ENCODE measurements at places on chromosomes 12 and 14.

DNA sequence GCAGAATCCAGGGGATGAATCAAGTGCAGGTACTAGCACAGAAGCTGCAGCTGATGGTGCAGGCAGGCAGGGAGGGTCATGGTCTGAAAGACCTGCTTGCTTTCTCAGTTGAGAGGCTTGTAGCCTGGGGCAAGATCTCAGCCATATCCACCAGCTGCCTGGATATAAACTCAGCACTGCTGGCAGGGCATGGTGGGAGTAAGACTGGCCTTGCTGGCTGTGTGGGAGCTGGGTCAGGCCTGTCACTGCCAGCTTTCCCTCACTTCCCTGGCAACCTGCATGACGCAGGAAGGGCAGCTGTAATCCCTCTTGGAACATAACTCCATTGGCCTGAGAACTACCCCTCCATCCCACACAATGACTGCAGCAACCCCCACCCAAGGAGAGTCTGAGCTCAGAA is 230.1 kb downstream of the ANO6 start:
- no peak for DNase-seq

GRCh38 chr12:53625373-53625945 is 723 bp downstream of the ATF7 start:
- no peak for DNase-seq

DNA sequence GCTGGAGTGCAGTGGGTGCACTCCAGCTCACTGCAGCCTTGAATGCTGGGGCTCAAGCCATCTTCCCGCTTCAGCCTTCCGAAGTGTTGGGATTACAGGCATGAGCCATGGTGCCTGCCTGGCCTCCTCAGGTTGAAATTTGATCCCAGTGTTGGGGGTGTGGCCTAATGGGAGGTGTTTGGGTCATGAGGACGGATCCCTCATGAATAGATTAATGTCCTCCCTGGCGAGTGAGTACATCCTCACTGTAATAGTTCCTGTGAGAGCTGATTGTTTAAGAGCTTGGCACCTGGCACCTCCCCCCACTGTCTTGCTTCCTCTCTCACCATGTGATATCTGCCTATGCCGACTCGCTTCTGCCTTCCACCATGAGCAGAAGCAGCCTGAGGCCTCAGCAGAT is 84.7 kb downstream of the TSPAN9 start:
- DNase-seq, result no peak

DNA sequence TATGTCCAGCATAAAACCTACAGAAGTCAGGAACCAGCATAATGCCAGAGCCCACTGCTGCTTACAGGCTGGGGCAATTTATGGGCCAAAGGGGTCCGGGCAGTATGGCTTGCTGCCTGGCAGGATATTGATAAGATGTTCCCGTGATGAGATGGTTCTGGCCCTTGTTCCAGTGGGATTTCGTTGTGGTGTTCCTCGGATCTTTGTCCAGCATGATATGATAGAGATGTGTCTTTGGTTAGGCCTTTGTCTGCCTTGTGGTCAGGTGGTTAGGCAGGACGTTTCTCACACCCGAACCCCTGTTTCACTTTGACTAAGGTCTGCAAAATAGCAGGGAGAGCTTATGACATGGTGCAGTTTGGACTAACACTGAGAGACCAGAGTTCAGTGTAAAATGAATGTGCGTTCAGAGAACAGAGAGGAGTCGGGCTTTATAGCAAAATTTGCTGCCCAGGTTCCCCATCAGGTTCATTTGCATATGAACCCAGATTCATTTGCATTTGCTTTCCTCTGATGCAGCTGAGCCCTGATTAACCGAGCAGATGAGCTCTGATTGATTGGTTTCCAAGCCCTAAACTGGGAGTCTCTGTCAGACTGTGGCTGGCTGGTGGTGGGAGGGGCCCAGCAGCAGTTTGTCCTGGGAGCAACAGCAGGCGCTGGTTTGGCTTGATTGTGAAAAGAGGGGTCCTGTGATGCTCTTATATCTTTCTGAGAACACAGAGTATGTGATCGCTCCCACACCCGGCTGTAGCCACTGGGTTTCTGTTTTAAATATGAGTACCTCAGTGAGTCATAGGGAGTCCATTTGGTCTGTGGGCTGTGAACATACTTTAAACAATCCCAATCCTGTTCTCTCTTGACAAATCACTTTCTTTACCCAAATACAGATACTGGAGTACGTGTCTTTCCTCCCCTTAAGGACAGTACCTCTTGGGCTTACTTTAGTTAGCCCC is 156.3 kb upstream of the PZP start:
- peak; percentile 73 for DNase-seq

- DNase-seq, result peak; percentile 59
Measured at GRCh38 chr14:76919431-76920330, 93.5 kb downstream of the LRRC74A start.

DNA sequence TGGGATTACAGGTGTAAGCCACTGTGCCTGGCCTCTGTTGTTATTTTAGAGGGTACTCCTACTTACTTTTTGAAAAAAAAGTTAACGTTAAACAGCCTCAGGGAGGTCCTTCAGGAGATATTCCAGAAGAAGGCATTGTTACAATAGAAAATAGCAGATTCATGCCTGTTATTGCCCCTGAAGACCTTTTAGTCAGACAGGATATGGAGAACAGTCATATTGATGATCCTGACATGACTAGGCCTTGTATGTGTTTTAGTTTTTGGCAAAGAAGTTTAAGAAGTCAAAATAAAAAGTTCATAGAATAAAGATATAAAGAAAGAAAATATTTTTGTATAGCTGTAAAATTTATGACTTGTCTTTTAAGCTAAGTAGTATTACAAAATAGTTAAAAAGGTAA is 45.3 kb downstream of the WASHC3 start:
- DNase-seq, result no peak

GRCh38 chr14:55610713-55611370 is 30.8 kb downstream of the KTN1 start:
- DNase-seq, result no peak

GRCh38 chr12:58916161-58916621 is 4.1 kb downstream of the LRIG3 start:
- DNase-seq, result no peak

DNA sequence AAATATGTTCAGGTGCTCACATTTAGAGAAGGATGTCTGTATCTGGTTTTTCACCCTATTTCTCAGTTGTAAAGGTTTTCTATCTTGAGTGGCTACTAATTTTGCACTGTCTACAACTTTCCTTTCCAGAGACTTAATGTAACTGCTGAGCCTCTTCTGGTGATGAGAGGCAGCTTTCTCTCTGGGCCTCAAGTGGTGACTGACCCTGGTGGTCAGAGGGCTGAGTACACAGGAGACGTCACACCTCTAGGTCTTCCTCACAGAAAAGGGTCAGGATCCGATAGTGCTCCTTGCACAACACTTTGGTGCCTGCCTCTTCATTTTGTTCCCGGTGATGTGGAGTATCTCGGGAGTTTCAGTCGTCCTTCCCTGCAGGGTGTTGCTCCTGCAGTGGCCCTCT is 76.8 kb downstream of the LIN7A start:
- no peak for DNase-seq
